Left ventricle myocardium superior (tissue), 1 donor: ENCODE measurements at places on chromosomes 5 and 9.
A peak's percentile ranks its signal among the peaks of the same experiment; 100 is the strongest.

DNA sequence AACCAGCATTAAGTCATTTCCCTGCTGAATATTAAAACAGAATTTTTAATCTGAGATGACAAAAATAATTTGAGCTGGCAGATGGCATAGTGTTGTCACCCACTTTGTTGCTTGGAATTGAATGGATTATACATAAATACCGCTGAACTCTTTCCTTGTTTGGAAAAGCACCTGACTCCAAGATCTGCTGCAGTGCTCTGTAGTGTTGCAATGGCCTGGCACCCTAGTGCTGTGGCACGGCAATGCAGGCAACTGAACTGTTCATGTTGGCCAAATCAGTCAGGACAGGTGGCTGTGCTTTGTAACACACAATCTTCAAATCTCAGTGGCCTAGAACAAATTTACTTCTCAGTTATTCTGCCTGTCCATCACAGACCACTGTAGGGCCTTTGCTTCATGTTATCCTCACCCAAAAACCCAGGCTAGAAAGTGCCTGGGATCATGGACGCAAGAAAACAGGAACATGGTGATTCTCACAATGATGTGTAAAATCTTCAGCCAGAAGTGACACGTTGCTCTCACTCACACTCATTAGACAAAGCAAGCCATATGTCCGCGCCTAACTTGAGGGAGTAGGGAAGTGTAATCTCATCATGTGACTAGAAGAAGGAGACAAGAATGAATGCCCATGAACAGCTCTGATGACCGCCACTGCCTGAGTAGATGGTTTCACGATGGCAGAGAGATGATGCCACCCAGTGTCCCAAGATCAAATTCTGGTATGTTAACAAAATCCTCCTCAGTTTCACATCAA is 191.9 kb upstream of the PUM3 start:
- no peak for DNase-seq

- DNase-seq, result no peak
Measured at GRCh38 chr5:131019111-131019510, 145.9 kb downstream of the HINT1 start.

- no peak for DNase-seq
Measured at GRCh38 chr5:170782438-170782837, 1.1 kb upstream of the GABRP start.

- peak; percentile 23 for DNase-seq
Measured at GRCh38 chr9:136862849-136863622, 3.1 kb downstream of the EDF1 start.

GRCh38 chr9:123978981-123979380 is 32.6 kb upstream of the LHX2 start:
- DNase-seq, result no peak
